ENCODE measurements at places on chromosomes 16 and 17. TPM values are rescaled to one million over a fixed set of nuclear protein-coding genes. Genes with fewer than 3 reads are reported as not detected.

PCGF2 gene
- 9.3 TPM for total RNA-seq

TMEM238L gene
- total RNA-seq, result not detected

DNA sequence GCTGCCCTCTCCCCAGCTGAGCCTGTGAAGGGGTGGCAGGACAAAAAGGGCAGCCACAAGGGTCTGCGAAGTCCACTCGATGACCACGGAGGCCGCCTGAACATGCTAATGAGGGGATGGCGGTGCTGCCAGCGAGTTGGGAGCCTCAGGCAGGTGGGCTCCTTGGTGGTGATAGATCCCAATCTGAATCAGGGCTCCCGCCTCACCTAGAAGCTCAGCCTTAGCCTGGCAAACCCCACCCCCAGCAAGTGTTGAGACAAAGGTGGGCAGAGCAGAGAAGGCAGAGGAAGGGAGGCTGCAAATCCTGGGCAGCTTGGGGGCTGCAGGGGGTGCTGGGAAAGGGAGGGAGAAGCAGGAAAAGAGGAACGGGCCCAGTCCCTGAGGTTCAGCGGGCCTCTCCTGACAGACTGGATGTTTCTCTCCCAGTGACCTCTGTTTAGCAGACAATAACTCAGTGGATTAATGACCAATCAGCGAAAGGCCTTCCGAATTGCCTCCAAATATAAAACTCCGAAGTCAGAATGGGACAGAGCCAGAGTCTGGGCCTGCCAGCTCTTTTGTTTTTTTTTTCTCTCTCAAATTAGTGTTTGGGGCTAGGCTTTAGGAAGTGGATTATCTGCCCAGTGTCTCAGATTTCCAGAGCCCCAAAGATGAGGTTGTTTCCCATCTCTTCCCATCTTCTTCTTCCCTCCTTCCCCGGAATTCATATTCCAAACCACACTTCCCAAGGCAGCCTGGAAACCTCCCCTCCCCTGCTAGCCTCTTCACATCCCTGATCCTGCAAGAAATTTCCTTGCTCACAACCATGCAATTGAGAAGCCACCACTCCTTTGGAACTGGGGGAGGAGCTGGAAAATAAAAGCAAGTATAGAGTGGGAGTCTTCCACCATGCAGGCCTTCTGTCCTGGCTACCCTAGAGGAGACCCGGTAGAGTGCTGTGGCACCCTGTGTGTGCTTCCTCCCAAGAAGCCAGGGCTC is 15.2 kb upstream of the HOXB2 start:
- no peak for DNase-seq

- DNase-seq, result no peak
These were observed 1.1 kb downstream of the FOXL1 start for GRCh38 chr16:86579268-86580062.

DNA sequence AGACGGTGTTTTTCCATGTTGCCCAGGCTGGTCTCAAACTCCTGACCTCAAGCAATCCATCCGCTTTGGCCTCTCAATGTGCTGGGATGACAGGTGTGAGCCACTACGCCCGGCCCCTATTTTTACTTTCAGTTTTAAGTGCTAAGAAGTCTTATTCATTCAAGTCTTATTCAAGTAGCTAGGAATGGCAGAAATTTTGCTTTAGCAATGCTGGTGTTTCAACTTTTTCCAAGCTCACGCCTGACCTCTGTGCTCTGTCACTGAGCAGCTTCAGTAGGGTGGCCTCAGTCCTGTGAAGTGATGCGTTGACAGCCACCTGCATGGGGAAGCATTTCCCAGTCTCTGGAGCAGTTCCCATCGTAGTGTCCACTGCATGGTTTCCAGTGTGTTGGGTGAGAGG is 12.9 kb downstream of the ZNF750 start:
- no peak for DNase-seq

DNA sequence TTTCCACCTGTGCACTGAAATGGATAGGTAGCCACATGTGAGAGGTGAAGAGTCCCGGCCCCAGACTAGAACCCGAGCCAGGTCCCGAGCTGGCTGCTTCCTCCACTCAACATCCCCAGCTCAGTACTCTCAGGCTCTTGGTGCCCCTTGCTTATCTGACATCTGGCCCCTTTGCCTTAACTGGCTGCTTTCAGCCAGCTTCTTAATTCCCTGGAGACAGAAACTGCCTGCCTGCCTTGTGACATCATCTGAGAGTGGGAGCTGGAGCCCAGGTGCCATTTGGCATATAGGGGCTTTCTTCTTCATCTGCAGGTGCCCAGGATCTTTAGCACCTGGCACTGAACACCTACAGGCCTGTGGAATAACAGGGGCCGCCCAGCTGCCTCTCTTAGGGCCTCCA is 8.9 kb downstream of the CHAD start:
- no peak for DNase-seq

Data from body of pancreas (tissue), 4 donors.